ENCODE measurements at places on chromosomes 12 and 14.

DNA sequence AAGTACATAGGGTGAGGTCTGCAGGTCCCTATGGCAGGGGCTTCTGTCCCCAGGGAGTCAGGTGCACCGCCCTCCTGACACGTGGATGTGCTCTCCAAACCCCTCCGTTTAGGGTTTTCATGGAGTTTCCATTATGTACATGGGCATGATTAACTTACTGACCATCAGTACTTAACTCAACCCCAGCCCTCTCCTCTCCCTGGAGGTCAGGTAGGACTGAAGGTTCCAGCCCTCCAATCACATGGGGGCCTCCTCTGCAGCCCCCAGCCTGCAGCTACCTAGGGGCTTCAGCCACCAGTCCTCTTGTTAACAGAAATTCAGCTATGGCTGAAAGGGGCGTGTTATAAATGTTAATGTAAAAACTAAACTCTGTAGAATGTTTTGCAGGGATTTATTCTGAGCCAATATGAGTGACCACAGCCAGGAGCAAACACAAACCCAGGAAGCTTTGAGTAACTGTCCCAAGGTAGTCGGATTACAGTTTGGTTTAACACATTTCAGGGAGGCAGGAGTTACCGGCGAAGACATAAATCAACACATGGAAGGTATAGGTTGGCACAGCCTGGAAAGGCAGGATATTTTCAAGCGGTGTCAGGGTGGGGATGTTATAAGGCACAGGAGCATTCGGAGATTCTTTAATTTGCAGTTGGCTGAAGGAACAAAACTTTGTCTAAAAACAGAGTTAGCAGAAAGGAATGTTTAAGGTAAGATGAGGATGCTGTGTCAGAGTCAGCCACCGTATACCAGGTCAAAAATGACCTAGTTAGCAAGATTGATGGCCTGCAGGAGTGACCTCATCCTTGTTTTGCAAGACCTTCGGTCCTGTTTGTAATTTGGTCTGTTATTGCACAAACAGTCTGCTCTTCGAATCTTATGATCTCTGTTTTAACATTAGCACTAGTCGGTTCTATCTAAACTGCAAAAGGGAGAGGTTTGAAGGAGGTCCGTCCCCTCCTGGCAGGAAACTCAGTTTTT lies 75.2 kb downstream of the TNFAIP2 start:
- no peak for DNase-seq

- no peak for DNase-seq
Measured at GRCh38 chr12:120015313-120015712, 26.3 kb downstream of the BICDL1 start.

DNA sequence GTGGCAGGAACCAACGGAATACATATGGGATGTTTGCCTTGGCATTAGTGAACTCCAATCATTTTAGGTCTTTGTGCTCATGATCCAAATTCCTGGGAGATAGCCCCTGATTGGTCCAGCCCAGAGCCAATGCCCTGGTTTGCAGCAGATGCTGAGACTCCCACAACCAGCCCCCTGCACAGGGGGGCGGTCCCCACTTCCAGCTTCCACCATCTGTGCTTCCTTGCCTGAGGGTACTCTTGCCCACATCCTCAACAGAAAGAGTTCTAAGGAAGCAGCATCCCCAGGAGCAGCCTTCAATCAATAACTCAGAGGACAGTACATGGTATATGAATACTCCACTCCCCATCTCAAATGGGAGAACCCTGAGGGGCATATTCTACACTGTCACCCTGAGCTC lies 39.7 kb upstream of the FICD start:
- DNase-seq = no peak

DNA sequence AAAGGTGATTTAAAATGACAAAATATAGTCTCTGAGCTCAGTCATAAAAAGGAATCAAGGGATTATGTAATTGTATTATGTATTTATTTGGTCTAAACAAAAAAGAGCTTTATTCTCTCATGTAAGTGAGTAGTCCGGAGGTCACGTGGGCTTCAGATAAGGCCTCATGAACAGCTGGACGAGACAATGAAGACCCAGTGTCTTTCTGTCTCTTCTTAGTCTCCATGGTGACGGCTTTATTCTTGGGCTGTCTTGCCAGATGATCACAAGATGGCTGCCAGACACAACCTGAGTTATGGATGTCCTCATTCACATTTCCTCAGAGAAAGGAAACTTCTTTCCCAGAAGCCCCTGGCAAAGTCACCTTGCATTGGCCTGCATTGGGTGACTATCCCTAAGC lies 98.6 kb downstream of the ARF6 start:
- no peak for DNase-seq

- DNase-seq = peak; percentile 42
Measured at GRCh38 chr12:57069523-57069922, 9.1 kb downstream of the NEMP1 start.
